ENCODE measurements at places on chromosomes 12 and 14.

DNA sequence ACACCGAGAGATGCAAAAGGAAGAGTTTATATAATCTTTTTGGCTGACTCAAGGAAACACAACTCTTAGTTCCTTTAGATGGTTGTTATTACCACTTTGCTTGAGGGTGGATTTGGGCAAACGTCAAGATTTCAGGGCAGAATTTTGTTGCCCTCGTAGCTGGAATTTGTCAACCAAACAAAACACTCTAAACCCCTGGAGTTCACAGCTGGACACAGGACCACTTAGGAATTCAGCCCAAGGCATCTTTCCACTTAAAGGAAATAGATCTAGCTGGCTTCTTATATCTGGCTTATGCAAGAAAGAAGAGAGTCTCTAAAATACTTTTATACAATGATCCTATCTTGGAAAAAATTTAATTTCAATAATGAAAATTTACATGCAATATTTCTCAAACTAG lies 237.8 kb upstream of the LRIG3 start:
- DNase-seq = no peak

- no peak for DNase-seq
Observed at GRCh38 chr12:89155826-89156225, 196.5 kb downstream of the DUSP6 start.

DNA sequence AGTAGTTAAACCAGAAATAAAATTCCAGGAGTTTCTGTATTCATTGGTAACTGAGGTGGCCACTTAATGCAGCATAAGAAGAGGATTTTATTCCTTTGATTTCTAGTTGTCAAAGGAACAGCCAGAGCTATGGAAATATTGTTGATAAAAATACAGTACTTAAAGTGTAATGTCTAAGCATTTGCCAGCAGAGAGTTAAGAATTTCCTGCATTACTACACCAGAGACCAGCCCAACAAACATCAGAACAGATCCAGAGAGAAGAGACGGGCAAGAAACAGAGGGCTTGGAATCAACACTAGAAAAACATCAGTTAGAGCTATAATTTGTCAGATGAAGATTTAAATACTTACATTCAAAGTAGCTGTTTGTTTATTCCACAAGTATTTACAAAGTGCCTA lies 77.9 kb downstream of the ST8SIA1 start:
- no peak for DNase-seq

DNA sequence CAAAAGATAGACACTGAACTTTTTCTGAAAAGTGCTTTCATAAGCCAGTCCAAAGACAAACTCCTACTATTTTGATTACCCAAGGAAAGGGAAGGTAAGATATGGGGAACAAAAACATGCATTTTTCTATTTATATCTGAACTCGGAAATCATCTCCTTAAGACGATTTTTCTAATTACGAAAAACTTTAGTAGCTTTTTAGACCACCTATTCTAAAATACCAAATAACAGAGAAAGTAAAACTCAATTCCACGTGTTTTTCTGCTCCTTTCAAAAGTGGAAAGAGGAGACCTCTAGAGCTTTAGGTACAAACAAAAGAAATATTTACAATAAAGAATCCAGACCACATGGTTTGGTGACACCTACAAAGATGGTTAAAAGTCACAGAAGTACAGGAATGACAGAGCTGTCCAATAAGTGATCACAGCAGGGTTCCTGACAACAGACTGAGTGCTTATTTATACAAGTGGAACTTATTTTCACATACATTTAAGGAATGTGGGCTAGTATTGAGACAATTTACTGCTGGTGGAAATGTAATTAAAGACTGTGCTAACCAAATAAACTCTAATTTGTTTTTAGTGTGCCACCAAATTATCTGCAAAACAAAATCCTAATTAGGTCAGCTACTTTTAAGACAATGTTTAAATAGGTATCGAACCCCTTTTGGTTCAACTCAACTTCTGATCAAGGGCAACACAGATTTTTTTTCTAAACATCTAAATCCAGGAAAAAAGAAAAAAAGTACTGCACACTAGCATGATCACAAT lies 2.4 kb downstream of the LRIG3 start:
- DNase-seq = peak; percentile 44

DNA sequence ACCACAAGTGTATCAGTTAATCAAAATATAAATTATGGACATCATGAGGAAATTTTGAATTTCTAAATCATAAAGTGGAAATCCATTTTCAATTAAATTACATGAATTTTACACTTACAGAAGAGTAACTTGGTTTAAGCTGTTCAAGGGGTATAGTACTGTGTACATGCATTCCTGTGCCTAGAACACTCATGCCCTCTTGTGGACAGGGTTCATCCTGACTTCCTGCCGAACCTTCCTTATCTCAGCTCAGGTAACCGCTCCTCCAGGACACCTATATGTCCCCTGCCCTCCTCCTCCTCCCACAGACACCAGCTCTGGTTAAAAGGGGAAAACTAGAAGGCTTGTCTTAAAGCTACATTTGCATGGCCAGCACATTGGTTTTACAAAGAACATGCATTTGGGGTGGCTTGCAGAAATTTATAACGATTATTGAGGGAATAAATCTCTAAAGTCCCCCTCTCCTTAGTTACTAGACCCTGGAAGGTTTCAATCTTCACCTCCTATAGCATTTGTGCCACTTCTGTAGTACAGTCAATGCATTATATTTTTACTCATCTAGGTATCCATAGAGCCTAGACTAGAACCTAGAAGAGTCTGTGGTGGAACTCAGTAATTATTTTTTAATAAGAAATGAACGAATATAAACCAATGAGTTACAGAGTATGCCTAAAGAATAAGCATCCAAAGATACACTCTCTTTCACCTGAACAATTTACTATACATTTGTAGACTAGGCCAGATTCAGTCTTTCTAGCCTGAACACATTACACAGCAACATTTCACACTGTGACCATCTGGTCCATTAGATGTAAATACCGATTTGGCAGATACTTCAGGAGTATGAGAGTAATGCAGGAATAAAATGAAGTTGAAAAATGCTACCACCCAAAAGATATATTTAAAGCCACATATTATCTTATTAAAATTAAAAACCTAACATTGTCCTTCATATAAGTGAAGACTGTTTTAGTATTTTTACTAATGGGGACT lies 345.6 kb downstream of the PAWR start:
- DNase-seq = peak; percentile 57

GRCh38 chr14:89779707-89780106 lies 174.8 kb downstream of the EFCAB11 start:
- DNase-seq = no peak

Data from GM12865 (cell line).